ENCODE measurements at places on chromosomes 13 and 19.
A peak's percentile ranks its signal among the peaks of the same experiment; 100 is the strongest.

DNA sequence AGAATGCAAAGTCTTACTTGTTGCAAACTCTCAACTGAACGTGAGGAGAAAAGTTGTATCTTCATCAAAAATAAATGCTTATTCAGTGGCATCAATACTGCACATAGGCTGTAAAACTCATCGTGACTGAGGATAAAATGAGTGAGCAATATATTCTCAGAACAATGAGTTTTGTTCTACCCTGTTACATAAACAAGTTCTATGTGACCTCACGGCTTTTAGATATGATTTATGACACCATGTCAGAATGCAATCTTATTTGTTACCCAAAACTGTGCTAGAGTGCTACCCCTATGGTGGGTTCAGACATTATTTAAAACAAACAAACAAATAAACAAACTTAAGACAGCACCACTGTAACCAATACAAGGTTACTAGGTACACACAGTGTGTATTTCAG lies 55.4 kb downstream of the FOXO1 start:
- no peak for DNase-seq

- no peak for DNase-seq
Measured at GRCh38 chr13:77620138-77620537, 77.3 kb upstream of the SLAIN1 start.

GRCh38 chr13:36907821-36908220 lies 12.2 kb downstream of the SMAD9 start:
- no peak for DNase-seq

DNA sequence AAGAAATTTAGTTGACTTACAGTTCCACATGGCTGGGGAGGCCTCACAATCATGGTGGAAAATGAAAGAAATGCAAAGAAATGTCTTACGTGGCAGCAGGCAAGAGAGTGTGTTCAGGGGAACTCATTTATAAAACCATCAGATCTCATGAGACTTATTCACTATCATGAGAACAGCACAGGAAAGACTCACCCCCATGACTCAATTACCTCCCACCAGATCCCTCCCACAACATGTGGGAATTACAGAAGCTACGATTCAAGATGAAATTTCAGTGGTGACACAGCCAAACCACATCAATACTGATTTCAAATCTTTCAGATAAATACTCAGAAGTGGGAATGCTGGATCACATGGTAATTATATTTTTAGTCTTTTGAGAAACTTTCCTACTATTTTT lies 1357.9 kb downstream of the SLITRK5 start:
- no peak for DNase-seq

- DNase-seq, result no peak
Measured at GRCh38 chr19:1066748-1067340, at the start of gene ARHGAP45. ARHGAP45 (plus strand) TSS chr19:1067167; CDS start chr19:1067406, 239 bp downstream.

DNA sequence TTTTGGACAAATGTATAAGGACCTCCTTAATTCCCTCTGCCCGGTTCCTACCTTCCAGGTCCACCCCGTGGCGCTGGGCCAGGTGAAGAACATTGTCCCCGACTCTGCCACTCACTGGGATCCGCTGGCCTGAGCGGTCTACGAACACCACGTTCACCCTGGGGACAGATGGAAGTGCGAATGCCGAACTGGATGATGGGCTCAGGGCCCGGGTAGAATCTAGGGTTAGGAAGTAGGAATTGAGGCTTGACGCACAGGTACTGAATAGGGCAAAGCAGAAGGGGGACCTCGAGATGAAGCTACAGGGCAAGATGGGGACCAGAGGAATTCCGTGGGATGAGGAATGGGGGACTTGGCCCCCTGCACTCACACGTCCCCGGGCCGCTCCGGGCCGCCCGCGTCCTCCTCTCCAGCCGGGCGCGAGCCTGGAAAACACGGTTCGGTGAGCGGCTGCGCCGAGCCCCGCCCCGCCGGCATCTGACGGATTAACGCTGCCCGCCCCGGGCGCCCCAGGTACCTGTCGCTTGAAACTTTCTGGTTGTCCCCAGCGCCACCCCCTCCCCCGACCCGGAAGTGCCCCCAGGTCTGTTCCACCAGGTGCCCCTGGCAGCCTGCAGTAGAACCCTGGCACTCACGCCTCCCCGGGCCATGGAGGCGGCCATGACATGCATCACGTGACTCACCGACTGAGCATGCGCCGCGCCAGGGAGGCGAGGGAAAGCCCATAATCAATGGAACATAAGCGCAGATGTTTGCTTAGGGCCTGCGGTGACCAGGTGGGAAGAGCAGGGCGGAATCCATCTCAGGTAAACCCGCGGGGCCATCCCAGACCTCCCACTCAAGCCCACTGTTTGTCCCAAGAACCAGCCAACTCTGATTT lies at the start of gene FDX2:
Gene FDX2 (minus strand): TSS at position 681 of the 880 bp plus-strand sequence. CDS start 19 bp downstream, at position 662.
- DNase-seq, result peak; percentile 67

- no peak for DNase-seq
Measured at GRCh38 chr13:34469196-34469986, 472.7 kb upstream of the NBEA start.

GRCh38 chr13:113748101-113748861 lies 10.7 kb upstream of the TMEM255B start:
- no peak for DNase-seq

GRCh38 chr19:19285686-19286085 lies 12.6 kb upstream of the TM6SF2 start:
- no peak for DNase-seq

DNA sequence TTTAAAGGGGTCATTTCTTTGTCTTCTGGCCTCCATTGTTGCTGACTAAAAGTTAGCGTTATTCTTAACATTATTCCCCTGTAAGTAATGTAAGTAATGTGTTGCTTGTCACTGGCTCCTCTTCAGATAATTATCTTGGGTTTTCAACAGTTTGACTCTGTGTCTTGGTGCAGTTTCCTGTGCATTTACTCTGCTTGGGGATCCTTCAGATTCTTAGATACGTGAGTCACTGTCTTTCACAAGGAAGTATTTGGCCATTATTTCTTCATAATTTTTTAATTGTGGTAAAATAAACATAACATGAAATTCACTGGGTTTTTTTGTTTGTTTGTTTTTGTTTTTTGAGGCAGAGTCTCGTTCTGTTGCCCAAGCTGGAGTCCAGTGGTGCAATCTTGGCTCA lies 13.5 kb upstream of the OR7D2 start:
- DNase-seq, result no peak

DNA sequence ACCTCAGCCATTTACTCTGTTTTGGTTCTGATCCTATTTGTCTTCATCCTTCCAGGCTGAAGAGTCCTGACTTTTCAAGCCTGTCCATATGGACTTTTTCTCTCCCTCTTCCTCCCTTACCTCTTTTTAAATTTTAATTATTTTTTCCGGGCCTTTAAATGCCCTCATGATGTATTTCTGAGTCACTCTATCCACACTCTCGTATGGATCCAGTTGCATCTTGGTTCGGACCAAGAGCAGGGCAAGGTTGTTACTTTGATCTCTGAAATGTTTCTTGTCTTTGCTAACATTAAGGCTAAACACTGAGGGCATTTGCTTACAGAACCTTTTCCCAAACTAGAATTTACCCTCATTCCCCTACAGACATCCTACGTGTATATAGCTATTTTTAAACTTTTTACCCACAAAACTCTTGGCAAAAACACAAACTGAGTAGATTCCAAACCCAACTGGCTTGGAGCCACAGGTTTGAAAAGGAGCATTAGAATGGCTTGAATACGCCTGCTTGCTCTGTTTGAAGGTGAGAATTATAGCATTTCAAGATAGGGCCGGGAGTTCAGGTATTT lies 47.4 kb upstream of the SERPINE3 start:
- no peak for DNase-seq

DNA sequence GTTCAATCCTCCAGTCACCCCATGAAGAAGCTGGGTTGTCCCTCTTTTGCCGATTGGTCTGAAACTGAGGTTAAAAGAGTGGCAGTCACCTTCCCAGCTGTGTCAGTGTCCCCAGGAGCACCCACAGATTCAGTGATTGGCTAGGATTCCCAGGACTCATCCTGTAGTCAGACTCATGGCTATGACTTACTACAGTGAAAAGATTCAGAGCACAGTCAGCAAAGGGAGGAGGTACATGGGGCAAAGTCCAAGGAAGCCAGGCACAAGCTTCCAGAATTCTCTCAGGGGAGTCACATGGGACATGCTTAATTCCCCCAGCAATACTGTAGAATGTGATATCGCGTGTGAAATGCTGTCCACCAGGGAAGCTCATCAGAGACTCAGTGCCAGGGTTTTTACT lies 14.2 kb downstream of the ZNF473 start:
- no peak for DNase-seq

GRCh38 chr19:5268801-5269200 lies 71.8 kb downstream of the PTPRS start:
- no peak for DNase-seq

DNA sequence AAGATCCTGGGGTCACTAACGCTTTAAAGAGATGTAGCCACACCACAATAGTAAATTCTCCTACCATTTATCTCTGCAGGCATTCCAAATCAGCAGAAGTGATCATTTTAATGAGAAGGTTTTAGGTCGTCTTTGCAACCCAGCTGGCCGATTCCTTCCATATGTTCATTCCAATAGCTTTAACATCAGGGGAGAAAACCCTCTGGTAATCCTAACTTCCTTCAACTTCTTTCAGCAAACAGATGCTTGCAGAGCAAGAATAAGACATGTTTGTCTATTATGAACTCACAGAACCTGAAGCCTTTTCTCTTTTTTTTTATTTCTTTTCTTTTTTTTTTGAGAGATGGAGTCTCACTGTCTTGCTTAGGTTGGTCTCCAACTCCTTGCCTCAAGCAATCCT lies 498.6 kb upstream of the SLITRK1 start:
- DNase-seq, result no peak

DNA sequence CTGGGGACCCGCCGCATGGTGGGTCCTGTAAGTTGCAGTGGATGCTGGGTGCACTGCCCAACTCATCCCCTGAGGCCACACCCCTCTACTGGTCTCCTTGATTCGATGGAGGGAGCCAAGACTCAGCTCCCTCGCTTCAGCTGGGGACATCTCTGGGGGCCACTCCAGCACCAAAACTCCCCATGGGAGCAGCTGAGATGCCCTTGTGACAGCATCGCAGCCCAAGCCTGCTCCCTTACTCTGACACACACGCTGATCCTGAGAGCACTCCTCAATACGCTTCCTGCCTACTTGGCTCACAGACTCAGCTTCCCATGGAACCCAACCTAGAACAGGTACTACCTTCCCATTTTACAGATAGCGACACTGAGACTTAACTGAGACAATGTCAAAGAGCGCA lies 56.2 kb downstream of the PEPD start:
- no peak for DNase-seq

GRCh38 chr13:47397739-47398138 lies 500.9 kb upstream of the HTR2A start:
- DNase-seq, result no peak

DNA sequence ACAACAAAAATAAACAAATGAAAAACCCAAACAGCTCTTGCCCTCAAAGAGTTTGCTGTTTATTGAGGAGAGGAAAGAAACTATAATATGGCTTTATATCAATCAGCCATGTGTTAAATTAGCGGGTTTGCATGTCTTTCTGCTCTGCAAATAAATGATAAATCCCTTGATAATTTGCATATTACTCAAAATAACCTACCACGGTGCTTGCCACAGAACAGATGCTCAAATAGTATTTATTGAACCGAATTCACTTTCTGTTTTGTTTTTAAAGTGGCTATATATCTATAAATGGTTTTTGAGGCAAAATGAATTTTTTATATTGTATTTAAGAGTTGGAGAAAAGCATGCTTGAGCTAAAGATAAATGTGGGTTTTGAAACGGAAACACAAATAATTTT lies 428.1 kb downstream of the ITGBL1 start:
- DNase-seq, result no peak

DNA sequence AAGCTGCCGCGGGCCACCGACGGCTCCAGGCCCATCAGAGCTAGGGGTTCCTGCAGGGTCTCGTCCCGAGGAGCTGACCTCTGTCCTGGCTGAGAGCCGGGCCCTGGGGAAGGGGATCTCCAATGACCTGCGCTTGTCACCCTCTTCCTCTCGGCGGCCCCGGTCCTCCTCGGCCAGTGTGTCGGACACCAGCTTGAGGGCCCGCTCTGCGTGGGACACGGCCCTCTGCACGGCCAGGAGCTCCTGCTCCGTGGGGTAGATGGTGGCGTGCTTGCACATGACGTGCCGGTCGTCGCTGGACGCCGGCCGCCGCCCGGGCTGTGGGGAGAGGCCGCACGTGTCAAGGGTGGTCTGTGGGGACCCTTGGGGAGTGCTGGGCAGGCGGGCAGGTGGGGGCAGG lies 32.7 kb upstream of the MATK start:
- no peak for DNase-seq

GRCh38 chr13:50589651-50590054 lies 253.8 kb downstream of the DLEU7 start:
- no peak for DNase-seq

DNA sequence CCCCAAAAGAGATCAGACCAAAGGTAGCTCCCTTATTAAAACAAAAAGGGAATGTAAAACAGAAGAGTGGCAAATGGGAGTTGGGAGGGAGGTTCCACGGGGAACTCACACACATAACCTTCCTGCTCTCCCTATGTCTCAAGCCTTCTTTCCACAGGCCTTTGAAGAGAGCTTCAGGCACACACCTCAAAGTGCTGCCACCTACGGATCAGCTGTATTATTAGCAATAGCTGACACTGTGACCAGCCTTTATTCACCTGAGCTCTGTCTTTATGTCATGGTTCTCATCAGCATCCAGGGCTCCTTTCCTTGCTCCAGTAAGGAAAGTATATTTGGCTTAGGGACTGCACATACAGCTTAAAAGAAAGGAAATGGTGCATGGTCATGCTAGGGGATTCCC lies 11.3 kb downstream of the ZNF571 start:
- DNase-seq, result no peak

- DNase-seq, result no peak
Measured at GRCh38 chr13:41859565-41859964, 101.3 kb downstream of the VWA8 start.

- no peak for DNase-seq
Measured at GRCh38 chr19:40235238-40236025, 8.9 kb upstream of the CCNP start.

GRCh38 chr19:29965492-29965891 lies 23.5 kb downstream of the URI1 start:
- no peak for DNase-seq

GRCh38 chr19:47658431-47659348 lies 49.8 kb downstream of the BICRA start:
- no peak for DNase-seq

DNA sequence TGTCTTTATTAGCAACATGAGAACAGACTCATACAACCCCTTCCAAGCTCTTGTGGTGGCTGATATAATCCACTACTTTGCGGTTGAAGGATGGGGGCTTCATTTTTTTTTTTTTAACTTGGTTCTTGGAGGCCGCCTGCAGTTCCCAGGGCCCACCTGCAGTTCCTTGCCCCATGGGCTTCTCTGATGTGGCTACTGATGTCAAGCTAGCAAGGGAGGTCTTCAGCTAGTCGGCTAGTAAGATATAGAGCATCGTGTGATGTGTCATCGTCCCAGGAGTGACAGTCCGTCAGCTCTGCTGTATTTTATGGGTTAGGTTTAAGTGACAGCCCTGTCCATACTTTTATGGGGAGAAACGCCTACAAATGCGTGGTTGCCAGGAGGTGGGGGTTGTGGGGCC lies 26.1 kb downstream of the UHRF1 start:
- no peak for DNase-seq
